ENCODE measurements at places on chromosomes 3 and 15.

GRCh38 chr3:154182975-154183374 is 61.8 kb downstream of the ARHGEF26 start:
- DNase-seq: no peak

DNA sequence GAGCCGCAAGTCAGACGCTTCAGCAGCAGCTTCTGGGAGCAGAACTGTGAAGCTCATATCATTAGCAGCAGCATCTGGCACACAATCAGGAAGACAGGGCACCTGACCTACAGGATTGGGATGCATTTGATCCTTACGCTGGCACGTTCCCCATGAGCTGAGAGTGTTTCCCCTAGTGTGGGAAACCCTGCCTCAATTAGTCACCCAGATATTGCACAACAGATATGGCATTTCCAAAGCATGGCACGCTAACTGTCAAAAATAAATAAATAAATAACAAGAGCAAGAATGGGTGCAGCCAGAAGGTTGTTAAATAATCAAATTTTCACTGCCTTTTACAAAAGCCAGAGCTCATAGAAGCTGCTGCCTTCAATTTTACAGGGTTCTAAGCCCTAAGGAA is 189.6 kb upstream of the THBS1 start:
- DNase-seq: no peak

- DNase-seq: no peak
Observed at GRCh38 chr3:86225461-86225860, 765.5 kb downstream of the VGLL3 start.

DNA sequence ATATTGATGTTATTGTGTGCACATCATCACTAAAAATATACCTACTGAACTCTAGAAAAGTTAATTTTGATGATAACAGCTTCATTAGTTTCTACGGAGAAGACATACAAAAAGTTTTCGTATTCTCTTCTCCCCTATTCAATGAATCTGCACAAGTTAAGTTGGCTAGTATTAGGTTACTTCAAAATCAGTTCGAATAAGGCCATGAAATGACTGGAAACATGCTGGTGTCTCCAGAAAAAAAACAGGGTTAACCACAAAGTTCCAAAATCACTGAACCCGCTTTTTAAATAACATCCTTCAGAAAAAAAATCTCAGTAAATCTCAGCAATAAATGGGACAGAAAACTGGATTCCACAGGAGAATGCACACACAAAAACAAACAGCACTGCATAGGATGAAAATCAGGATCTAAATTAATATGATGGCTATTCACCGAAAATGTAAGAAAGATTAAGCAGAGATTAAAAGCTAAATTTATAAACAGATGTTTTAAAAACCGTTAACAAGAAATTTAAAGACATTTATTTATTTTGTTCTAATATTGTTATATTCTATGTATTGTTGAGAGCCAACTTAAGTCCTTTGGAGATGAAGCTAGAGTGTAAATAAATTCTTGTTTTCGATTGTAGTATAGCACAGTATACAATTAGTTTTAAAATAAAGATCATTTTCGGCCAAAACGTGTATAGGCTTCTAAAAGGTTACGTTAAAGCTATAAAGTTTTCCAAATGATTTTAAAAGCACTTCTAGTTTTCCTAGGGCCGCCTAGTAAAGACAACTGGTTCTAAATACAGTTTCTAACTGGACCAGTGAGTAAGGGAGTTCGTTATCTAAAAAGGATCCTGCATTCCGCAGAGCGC is 1.0 kb downstream of the IGSF11 start:
- no peak for DNase-seq

DNA sequence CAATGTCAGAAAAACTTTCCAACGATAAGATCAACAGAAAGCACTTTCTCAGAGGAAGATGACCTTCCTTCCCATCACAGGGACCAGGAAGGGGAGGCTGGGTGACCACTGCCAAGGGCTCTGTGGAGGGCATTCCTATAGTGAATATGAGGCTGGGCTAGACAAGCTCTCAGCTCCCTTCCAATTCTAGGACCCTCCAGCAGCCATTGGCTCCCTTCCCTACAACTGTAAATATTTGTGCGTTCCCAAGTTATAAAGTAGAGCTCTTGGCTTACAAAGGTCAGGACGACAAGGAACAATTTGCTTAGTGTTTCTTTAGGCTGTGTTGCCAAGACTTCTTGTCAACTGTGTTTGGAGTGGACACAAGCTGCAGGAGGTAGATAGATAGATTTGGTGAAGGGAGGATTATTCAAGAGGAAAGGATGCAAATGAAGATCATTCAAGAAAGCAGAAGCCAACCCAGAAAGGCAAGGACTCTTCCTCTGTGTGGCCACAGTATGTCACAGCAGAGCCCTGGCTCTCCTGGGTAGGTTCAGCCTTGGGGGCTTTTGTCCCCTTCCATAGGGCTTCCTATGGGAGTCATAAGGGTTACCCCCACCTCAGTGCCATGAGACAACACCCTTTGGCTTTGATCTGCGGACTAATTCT is 223.6 kb upstream of the TLE3 start:
- no peak for DNase-seq

DNA sequence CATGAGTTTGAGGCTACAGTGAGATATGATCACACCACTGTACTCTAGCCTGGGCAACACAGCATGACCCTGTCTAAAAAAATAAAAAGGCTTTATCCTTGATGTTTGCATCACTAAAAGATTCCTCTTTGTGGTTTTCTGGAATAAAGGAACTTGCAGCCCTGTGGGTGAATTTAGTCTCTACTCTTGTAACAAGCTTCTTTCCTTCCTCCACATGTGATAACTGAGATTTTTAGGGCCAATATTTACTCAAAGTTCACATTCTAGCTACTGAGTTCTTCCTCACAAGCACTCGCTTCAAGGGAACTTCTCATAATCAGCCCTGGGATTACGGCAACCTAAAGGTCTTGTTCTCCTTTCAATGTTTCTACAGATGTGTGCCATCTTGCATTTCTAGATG is 24.6 kb downstream of the COMMD2 start:
- DNase-seq: no peak

- no peak for DNase-seq
Observed at GRCh38 chr15:60128000-60128376, 123.9 kb downstream of the FOXB1 start.

GRCh38 chr3:155917781-155918180 is 47.3 kb downstream of the GMPS start:
- DNase-seq: no peak

- DNase-seq: no peak
Observed at GRCh38 chr3:87227835-87228144, 681 bp downstream of the CHMP2B start.

GRCh38 chr3:157098121-157098822 is 61.7 kb downstream of the CCNL1 start:
- no peak for DNase-seq

- no peak for DNase-seq
Observed at GRCh38 chr3:106809623-106810299, 567.5 kb upstream of the CCDC54 start.

DNA sequence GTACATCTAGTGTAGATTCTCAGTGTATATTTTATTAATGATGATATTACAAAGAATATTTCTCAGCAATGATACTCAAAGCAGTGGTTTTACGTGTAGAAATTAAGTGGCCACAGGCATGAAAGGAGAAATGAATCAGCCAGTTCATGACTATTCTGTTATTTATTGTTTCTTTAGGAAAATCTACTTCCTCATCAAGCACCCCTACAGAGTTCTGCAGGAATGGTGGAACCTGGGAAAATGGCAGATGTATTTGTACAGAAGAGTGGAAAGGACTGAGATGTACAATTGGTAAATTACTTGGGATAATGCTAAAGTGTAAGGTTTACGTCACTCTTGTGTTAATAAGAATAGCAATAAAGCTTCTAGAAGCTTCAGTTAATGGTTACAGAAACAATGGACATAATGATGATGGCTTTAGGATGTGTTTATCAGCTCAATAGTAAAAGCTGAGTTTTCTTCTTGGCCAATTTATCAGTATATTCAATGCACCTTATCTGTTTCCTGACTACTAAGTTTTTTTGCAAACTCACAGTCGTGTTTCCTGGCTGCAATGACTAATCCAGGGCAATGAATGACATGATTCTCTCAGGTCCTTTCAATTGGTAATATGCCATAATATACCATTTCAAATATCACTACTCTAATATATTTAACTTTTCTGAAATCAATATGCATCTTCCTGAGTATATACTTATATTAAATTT is 20.2 kb downstream of the ADGRG7 start:
- no peak for DNase-seq

DNA sequence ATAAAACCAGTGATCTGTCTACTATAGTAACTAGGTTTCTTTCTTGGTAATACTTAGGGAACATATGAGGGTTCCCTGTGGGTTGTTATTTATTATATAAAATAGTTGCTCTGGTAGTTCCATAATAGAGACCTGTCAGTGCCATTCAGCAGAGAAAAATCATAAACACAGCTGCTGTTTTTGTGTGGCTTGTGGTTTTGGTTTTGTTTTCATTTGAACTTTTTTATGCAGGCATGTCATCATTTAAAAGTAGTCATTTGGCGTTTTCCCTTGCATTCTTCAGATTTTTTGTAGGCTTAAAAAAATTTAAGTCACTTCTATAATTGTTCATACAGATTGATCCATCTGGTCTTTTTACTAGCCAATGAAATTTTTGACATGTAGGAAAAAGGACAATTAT is 47.9 kb downstream of the PIK3CA start:
- no peak for DNase-seq

- no peak for DNase-seq
Observed at GRCh38 chr15:80455051-80455648, 51.0 kb downstream of the ARNT2 start.

- DNase-seq: no peak
Observed at GRCh38 chr3:195007151-195007550, 263.8 kb downstream of the XXYLT1 start.

- no peak for DNase-seq
Observed at GRCh38 chr3:61518590-61518989, 42.8 kb upstream of the PTPRG start.

GRCh38 chr15:57377478-57377847 is 1.2 kb downstream of the CGNL1 start:
- no peak for DNase-seq

DNA sequence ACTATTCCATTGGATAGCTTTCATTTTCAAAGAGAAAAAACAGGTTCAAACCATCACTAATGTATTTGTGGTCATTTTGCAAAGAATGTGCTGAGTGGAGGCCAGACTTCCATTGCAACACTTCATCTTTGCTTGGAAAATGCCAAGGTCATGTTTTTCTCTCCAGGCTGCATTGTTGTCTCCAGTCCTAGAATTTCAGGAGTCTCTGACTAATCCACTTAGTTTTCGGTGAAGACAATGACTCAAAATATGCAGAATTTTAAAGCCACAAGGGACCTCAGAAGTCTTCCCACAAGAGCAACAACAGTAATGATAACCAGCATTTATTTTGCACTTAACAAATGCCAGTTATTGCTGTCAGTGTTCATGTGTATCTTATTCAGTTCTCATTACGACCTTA is 277.0 kb downstream of the RYR3 start:
- no peak for DNase-seq

DNA sequence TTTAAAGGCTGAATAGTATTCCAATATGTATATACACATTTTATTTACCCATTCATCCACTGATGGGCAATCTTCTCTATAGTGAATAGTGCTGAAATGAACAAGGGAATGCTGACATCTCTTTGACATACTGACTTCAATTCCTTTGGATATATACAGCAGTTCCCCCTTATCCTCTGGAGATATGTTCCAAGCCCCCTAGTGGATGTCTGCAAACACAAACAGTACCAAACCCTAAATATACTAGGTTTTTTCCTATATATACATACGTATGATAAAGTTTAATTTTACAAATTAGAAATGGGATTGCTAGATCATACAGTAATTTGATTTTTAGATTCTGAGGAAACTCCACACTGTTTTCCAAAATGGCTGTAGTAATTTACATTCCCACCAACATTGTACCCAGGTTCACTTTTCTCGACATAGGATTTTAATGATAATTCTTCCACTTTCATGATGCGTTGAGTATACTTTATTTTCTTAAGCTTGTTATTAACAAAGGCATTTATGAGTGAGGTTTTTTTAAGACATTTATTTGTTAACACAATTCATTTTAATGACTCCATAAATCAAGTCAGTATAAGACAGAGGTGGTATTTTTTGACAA is 38.2 kb downstream of the VPS13C start:
- DNase-seq: no peak

DNA sequence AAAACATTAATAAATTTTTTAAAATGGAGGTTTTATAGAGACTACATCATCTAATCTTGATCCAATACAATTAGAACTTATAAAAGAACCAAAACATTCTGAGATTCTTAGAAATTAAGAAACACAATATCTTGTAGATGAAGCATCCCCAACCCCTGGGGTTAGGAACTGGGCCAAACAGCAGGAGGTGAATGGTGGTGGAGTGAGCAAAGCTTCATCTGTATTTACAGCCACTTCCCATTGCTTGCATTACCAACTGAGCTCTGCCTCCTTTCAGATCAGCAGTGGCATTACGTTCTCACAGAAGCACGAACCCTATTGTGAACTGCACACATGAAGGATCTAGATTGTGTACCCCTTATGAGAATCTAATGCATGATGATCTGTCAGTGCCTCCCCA is 36.3 kb downstream of the KNL1 start:
- no peak for DNase-seq

DNA sequence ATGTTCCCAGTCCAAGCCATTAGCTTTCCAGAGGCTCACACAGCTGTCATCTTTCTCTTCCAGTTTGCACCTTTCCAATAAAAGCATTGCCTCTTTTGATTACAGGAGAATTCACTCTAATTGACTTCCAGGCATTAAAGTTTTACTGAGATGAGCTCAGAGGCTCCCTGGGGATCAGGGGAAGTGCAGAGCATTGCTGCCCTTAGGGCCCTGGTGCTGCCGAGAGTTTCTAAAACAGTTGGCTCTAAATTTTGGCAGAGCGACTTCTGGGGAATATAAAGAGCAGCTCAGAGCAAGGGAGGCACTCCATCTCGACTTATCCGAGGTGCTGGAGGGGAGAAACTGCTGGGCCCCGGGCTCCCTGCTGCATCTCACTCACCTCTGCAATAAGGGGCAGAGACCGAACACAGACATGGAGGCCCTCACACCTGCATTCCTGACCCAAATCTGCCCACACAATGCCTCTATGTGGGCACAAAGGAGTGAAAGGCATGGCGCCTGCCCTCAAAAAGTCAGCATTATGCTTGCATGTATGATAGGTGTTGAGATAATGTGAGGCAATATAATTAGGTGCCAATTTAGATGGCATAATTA is 61.7 kb downstream of the SCN11A start:
- no peak for DNase-seq

DNA sequence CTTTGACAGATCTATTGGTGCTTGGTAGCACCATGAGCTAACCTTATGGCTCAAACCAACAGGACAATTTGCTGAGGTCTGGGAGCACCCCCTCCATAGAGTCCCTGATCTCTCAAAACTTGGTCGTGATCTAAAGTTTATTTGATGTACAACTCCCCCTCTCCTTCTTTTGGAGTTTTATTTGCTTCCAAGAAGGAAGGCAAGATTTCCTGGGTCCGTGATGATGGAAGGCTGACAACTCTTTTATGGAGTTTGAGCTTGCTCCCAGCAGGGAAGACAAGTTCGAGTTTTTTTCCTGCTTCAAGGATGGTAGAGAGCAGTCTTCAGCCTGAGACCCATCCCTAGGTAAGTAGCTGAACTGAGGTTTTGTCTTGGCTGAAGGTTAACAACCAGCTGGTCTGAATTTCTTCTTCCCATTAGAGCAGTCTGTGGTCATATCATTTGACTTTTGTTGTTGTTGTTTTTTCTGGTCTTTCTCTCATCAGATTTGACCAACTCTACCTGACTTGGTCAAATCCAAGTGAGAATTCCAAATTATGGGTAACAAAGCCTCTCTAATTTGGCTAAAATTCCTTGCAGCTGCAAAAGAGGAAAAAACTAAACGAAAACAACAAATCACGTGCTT is 2.8 kb upstream of the MUC20 start:
- no peak for DNase-seq

GRCh38 chr3:186068243-186068552 is 40.7 kb downstream of the ETV5 start:
- DNase-seq: no peak

All from nephron progenitor cell (in vitro differentiated cells).